Activated CD4-positive, alpha-beta T cell treated with anti-CD3 and anti-CD28 coated beads, Interleukin-2, amount 10 ng/mL, durations not matched to agents 7 days and 5 days (primary cell): ENCODE measurements at places on chromosomes 5 and 9.

GRCh38 chr5:147348046-147348445 is 113.2 kb downstream of the STK32A start:
- DNase-seq: no peak

- no peak for DNase-seq
Measured at GRCh38 chr5:32651088-32651487, 60.0 kb upstream of the NPR3 start.

DNA sequence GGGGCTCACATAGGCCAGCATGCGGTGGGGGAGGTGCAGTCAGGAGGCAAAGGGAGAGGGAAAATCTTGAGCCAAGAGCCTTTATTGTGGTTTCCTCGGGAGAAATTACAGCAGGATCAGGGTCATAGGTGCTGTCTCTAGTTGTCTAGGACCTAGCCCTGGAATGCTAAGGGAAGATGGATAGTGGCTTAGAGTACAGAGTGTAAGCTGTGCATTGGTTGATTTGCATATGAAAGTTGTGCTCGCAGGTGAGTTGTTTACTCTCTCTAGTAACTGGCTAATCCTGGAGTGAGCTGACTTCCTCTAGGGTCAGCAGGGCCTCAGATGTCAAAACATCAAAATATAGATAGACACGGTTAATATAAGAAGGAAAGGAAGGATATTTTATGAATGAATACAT is 877.7 kb downstream of the TLE4 start:
- no peak for DNase-seq

DNA sequence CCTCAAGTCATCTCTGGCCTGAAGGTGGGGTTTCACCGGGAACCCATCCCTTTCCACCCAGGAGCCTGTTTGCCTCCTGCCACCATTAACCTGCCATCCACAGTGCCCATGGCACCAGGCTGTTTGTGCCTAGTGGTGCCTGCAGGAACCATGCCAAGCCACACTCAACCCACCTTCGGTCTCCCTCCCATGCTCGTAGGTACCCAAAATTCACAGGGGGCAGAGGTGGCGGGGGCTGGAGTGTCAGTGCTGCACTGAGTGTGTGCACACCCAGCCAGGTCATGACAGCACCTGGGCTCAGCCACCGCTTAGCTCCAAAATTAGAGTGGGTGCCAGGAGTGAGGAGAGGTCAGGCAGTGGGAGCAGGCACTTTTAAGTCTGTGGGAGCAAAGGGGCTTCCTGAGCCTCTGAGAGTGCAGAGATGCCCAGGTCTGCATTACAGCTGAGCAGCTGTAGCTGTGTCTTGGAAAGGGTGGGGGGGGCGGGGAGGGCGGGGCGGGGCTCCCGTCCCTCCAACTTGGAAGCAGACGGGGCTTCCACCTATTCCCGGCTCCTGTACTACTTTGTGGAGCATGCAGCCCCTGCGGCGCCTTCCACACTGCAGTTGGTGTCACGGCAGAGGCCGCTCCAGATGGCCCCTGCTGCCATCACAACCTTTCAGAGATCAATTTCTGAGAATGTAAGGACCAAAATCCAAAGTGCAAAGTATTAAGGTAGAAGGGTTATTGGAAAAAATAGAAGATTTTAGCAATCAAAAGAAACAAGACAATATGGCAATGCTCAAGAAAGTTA is 2396.8 kb upstream of the C9orf72 start:
- DNase-seq: no peak

DNA sequence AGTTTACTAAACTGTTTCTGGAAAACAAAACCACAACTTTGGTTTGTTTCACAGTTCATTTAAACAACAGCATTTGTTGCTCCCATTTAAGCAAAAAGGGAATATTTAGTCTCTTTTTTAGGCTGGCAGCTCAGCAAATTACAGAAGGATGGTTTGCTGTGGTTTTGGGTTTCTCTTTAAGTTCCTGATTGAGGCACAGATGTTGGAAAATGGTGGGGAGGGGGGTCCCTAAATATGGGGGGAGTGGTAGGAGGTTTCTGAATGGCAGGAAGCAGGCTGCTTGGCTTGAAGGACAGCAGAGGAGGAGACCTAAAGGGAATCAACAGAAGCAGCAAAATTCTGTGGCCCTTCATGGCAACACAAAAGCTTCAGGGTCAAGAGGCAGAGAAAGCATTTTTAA is 263.4 kb downstream of the ZSWIM6 start:
- DNase-seq: no peak

GRCh38 chr9:72590824-72591223 is 69.4 kb downstream of the TMC1 start:
- no peak for DNase-seq

GRCh38 chr5:32589942-32590869 is 4.8 kb downstream of the SUB1 start:
- DNase-seq: peak; percentile 73

DNA sequence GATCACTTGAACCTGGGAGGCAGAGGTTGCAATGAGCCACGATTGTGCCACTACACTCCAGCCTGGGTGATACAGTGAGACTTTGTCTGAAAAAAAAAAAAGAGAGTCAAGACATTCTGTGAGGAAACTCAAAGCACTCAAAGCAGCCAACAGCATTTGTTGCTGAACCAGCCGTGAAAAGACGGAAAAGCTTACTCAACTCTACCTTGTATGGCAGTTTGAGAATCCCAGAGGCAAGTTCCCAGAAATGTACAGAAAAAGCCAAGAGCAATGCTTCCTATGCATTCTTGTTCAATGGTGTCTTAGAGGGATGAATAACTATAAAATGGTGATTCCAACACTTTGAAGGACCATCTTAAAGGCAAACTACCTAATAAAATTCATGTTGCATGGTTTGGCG is 170.2 kb downstream of the HSD17B3 start:
- no peak for DNase-seq

DNA sequence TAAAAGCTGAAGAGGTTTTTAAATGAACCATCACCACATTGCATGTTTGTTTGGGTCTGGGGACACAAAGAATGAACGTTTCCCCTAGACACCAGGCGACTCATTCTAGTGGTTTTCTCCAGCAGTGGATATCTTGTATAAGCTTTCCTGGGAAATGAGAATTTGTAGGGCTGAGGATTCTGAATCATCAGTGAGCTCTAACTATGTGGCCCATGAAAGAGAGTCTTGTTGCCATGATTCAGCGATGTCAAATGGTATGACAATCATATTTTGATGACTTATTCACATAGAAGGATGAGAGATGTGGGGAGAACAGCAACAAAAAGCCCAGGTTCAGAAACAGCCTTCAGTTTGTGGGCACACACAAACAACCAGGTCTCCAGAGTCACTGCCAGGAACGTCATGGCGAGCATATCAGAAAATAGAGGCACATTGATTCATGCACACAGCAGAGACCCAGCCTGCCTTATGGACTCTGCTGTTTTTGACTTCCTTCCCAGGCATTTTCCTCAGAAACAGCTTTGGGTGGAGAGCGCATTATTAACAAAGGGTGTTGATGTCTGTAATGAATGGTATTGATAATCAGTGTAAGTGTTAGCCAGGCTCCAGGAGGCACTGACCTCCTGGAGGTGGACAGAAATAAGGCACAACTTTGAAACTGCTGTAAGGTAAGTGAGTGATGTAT is 13.3 kb downstream of the ZNF474 start:
- DNase-seq: no peak

DNA sequence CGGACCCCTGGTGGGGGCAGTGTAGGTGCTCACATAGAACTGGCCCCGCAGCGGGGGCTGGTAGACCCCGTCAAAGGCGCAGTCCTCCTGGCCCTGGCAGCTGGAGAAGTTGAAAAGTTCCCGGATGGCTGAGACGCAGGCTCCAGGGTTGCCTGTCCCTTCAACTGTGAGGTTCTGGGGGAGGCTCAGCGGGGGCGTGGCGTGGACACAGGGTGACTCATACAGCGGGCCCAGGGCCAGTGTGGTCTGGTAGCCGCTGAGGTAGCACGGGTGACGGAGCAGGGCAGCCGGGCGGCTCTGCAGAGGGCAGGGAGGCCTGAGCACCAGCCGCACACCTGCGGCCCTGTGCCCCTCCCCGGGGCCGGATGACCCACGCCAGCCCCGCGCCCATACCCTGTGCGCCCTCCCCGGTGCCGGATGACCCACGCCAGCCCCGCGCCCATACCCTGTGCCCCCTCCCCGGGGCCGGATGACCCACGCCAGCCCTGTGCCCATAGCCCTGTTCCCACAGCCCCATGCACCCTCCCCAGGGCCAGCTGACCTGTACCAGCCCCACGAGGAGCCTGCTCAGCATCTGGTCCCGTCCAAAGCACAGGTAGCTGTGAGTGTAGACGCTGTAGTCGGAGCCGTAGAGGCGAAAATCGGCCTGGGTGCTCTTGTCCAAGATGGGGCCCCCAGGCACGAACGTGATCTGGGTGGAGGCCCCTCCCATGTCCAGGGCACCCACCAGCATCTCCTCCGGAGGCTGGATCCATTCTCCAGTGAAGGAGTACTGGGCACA is 5.0 kb downstream of the ENTPD8 start:
- DNase-seq: no peak

- no peak for DNase-seq
Measured at GRCh38 chr9:114216976-114217375, 61.6 kb downstream of the COL27A1 start.

DNA sequence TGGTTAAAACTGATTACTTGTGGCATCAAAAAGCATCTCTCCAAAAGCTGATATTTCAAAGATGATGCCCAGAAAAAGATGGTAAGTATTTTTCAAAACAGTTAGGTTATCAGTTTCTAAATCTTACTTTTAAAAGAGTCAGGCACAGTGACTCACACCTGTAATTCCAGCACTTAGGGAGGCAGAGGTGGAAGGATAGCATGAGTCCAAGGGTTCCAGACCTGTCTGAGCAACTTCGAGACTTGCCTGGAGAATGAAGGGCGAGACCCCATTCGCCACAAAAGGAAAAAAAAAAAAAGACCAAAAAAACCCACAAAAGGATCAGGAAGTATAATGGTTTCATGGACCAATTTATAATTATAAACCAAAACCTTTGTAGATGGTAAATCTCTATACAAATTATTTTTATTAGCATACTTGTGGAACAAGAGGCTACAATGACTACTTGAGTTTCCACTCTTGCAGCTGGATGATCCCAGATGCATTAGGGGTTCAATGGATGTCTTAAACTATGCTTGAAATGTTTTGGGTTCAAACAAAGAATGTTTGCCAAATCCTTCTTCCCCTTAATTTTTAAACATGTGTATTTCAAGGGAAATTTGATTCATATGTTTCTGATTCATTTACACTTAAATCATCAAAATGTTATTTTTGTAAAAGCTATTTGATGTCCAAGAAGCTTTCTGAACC is 96.1 kb downstream of the ADAMTSL1 start:
- DNase-seq: no peak

- no peak for DNase-seq
Measured at GRCh38 chr5:178119915-178120606, 6.7 kb downstream of the N4BP3 start.

- no peak for DNase-seq
Measured at GRCh38 chr9:8860086-8860485, 1060.5 kb upstream of the DMAC1 start.

DNA sequence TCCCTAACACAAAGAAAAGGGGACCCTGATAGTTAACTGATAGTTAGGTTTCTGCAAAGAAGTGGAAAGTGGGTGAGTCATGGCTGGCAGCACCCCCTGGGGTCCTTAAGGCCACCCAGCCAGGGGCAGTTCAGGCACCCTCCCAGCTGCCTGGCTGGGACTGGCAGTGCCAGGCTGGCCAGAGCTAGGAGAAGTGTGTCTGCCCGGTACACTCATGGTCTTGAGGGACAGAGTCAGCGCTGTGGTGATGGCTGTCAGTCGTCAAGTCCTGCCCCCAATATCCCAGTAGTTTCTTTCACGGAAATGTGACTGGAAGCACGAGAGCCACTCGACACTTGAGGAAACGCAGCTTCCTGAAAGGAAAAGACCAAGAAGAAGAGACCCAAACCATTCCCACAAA is 22.3 kb upstream of the CNOT6 start:
- no peak for DNase-seq

- no peak for DNase-seq
Measured at GRCh38 chr5:77832938-77833337, 56.8 kb upstream of the TBCA start.

- no peak for DNase-seq
Measured at GRCh38 chr5:108531367-108532128, 149.7 kb upstream of the FBXL17 start.

DNA sequence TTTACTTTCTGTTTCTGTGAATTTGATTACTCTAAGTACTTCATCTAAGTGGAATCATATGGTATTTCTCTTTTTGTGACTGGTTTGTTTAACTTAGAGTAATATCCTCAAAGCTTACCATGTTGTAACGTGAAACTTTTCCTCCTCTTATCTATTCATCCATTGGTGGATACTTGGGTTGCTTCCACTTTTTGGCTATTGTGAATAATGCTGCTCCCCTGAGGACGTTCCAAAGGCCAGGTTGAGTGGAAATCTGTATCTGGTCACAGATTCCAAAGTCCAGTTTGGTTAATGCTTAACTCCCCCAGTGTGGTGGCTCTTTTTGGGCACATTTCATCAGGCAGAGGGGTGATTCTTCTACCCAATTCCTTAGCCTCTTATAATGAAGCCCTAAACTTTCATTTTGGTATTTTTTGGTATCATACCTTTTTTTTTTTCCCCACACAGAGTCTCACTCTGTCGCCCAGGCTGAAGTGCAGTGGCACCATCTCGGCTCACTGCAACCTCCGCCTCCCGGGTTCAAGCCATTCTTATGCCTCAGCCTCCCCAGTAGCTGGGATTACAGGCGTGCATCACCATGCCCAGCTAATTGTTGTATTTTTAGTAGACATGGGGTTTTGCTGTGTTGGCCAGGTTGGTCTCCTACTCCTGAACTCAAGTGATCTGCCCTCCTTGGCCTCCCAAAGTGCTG is 65.4 kb downstream of the CMYA5 start:
- no peak for DNase-seq

DNA sequence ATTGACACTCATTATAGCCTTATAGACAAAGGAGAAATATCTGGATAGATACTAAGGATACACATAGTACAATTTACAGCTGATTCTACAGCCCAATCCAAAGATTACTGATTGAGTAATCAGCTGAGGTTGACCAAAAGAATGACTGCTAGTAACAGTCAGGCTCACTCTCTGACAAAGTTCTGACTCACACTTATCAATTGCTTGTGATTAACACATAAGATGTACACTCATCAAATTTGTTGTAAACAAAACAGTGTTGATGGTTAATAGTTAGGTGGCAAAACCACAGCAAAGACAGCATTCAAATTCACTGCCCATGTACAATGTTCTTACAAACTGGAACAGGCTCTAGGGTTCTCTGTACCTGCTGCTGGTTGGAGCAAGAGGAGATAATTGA is 422.7 kb downstream of the TLE1 start:
- no peak for DNase-seq

GRCh38 chr9:77876091-77876490 is 155.5 kb downstream of the GNAQ start:
- DNase-seq: no peak

GRCh38 chr9:127313042-127313560 is 48.5 kb downstream of the GARNL3 start:
- DNase-seq: no peak

DNA sequence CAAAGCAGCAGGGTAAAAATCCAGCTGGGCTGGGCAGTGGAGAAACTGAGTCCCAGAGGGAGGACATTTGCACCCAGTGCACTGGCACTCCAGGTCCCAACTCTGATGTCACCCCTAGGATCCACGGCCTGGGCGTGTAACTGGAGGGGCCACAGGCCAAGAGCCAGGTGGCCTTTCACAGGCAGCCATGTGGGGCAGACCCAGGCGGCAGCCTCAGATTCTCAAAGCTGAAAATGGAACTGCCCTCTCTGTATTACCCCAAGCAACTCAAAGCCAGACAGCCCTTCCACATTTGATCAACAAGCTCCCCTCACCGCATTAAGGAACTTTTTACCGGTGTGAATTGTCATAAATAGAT is 46.7 kb downstream of the RASGEF1C start:
- no peak for DNase-seq

- DNase-seq: no peak
Measured at GRCh38 chr5:169768416-169768815, 131.3 kb downstream of the DOCK2 start.
